IPS DF 19.7 (cell line): ENCODE measurements at places on chromosomes 1 and 21.
A peak's percentile ranks its signal among the peaks of the same experiment; 100 is the strongest.

GRCh38 chr1:170624146-170624545 lies 39.8 kb upstream of the PRRX1 start:
- no peak for DNase-seq

DNA sequence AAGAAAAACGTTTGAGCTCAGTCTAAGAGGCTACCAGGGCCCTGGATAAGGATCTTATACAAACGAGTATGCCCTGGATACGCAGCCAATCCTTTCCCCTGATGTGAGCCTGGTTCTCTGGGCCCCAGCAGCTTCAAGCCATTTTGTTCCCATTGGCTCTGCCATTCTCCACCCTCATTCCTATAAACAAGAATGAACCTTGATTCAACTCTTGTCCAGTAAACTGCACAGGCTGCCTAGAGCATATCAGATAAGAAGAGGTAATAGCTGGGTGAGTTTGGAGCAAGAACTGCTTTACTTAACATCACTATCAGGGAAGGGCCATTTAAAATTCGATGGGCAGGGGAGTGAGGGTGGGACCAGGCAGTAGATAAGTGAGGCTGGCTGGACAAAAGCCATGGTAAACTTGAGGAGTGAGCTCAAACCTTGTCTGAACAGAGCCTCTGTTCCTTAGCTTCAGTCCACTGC lies 11.3 kb downstream of the BTG2 start:
- DNase-seq: no peak

DNA sequence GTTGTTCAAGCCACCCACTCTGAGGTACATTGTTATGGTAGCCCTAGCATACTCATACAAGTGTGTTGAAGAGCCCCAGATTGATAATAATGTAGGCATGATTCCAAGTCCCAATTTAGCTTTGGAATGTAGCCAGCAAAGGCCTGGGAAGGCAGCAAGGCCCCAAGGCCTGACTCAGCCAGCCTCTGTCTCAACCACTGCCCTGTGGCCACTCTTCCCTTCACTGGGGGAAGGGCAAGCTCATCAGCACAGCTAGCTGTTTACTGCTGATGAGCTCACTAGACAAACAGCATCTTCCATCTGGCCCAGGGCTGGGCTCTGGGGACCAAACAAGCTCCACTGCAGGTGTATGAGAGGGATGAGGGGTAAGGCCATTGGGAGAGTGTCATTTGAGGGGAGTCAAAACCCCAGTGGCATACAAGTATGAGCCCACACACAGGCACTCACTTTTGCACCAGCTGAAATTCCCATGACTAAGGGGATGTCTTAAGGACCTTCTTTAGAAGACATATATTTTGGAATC lies 2.2 kb upstream of the IRF6 start:
- DNase-seq: no peak

DNA sequence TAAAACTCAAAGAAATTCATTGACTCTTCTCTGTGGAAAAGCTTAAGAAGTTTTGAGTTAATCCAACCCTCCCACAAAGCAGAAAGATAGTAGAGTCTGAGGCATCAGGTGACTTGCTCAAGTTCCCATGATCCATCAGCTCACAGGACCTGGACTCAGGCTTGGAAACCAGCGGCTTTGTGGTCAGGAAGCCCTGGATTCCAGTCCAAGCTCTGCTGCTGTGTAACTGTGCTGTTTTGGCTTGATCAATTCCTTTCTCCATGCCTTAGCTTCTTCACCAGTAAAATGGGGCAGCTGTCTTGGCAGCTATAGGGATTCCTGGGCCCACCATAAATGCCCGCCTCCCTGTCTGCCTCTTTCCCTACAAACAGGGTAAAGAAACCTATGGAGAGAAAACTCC lies 180.2 kb downstream of the HIVEP3 start:
- no peak for DNase-seq

DNA sequence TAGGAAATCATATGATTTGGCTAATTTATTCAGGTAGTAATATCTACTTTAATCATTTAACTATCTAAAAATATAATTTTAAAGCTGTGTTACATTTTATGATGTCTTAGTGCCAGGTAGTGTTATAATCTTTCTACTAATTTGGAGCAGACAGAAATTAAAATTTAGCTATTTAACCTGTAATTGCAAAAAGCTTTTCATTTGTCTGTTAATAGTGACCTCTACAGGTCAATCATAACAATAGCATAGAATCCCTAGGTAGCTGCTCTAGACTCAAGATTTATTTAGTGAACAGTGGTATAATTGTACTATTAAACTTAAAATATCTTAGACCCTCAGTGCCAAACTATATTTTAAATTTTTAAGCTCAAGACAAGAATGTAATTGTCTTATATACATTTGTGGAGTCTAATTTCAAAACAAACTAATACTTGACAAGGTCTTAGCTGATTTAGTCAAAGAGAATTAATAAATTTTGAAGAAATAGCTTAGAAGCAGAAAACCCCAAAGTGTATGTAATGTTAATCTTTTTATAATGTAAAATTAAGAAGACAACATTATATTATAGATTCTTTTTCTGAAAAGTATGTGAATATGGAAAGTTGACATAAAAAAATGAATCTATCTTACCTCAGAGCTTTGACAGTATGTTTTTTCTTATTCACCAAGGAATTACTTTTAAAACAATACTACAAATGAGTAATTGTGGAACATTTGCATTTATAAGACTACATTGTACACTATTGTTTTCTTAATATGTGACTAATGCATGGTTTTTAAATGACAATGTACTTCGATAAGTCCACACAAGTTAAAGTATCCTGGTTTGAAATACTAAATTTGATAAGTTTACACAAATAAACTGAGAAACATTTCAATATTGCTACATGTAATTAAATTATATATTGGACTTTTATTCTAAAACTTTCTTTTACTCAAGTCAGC lies 64.1 kb upstream of the RNPC3 start:
- DNase-seq: no peak

- DNase-seq: no peak
Measured at GRCh38 chr1:209434066-209434465, 149.4 kb upstream of the CAMK1G start.

GRCh38 chr1:230272557-230272956 lies 153.6 kb downstream of the PGBD5 start:
- no peak for DNase-seq

GRCh38 chr21:38766987-38767722 lies 38.6 kb upstream of the ETS2 start:
- no peak for DNase-seq

- DNase-seq: no peak
Measured at GRCh38 chr1:63780565-63780964, 6.7 kb downstream of the ROR1 start.

GRCh38 chr1:178945763-178946266 lies 74.9 kb upstream of the ANGPTL1 start:
- no peak for DNase-seq

DNA sequence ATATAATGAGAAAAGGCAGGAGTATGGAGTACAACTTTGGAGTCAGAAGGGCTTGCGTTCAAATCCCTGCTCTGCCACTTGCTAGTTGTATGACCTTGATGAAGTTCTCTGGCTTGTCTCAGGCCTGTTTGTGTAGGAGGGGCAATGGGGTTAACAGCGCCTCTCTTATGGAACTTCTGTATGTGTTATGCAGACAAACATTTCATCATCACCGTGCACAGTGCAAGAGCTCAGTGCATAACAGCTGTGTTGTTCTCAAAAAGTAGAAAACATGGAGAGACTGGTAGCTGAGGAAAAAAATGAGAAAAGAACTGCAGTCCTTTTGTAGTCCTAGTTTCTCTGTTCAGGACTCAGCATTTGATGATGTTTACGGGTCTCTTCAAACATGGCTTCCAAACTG lies 10.4 kb upstream of the ZNF648 start:
- no peak for DNase-seq

DNA sequence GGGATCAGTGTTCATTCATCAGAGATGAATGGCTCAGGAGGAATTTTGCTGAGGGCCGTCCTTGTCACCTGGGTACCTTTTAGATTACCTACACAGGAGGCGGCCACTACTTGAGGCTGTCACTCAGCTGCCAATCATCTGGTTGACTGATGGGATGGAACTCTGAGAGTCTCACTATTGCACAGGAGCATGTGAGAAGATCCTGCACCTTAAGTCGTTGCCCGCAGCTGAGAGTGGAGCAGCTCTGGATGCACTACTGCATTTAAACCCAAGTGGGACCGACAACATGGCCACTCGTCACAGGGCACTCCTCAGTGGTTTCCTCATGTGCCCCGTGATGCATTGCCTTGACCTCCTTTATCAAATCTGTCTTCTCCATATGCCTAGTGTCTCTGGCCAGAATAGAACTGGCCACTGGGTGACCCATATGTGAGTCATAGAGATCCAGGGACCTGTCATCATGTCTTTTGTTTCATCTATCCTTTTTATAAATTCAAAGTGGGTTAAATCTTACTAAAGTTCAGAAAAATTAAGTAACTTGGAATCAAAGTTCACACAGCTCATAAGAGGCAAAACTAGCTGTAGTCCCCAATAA lies 165.5 kb downstream of the ZSCAN20 start:
- no peak for DNase-seq

GRCh38 chr1:78303620-78304019 lies 187.2 kb upstream of the PTGFR start:
- DNase-seq: no peak

- DNase-seq: no peak
Measured at GRCh38 chr1:108082738-108083562, 117.2 kb downstream of the SLC25A24 start.

GRCh38 chr1:239394107-239394506 lies 7.7 kb downstream of the CHRM3 start:
- no peak for DNase-seq

GRCh38 chr1:191495040-191495439 lies 663.2 kb upstream of the RGS18 start:
- DNase-seq: no peak

DNA sequence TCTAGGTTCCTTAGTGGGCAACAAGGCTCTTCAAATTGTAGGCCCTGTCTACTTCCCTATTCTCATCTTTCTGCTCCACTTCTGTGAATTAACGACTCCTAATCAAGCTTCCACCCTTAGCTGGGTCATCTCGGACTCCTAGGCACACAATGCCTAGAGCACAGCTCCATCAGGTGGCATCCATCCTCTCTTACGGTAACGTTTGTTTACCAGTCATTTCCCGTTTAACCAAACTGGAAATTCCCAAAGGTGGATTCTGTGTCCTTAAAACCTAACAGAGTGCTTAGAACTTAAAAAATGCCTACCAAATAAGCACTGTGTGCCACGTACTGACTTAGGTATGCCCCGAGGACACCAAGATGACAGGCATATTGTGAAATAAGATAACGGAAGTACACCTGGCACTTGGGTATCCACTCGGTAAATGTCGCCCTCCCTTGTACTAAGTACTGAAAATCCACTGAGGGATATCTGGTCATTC lies 1.5 kb downstream of the PARP1 start:
- DNase-seq: no peak

DNA sequence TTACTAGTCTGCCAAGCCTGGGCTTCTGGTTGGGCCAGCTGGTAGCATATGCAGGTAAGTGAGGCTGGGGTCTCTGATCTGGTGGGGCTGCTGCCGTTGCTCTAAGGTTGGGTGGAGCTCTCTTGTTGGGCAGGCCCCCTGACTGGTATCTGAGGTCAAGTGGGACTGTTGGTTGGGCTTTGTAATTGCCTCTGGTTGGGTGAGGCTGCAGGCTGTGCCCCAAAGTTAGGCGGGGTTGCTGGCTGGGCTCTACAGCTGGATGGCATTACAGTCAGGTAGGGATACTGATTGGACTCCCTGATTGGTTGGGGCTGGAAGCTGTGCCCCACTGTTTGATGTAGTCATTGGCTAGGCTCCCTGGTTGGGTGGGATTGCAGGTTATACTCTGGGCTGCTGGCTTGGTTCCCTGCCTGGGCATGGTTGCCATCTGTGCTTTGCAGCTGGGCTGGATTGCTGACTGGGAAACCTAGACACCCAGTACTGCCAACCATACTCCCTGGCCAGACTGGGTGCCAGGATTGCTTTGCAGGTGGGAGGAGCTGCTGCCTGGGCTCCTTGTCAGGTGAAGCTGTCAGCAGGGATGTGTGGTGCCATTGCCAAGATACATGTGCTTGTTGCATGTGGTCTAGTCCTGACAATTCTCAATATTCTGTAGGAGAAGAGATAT lies 130.5 kb downstream of the RABGAP1L start:
- no peak for DNase-seq

DNA sequence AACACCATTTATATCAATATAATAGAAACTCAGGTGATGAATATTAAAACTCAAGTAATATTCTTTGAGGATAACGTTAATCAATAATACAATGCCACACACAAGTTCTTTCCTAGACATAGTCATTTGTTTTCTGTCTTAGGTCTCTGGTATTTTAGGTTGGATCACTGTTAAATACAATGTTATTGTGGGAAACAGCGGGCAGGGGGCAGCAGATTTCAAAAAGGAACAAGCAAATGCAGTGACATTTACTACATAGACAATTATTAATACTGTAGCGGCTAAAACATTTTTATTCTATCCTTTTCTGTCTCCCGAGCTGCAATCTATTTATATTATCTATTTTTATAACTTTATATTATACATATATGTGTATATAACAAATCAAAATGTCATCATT lies 186.4 kb upstream of the ZNHIT6 start:
- DNase-seq: no peak

GRCh38 chr1:24635195-24635843 lies 7.8 kb upstream of the SRRM1 start:
- peak; percentile 47 for DNase-seq

- no peak for DNase-seq
Measured at GRCh38 chr1:117060441-117061317, 553 bp downstream of the TTF2 start.

DNA sequence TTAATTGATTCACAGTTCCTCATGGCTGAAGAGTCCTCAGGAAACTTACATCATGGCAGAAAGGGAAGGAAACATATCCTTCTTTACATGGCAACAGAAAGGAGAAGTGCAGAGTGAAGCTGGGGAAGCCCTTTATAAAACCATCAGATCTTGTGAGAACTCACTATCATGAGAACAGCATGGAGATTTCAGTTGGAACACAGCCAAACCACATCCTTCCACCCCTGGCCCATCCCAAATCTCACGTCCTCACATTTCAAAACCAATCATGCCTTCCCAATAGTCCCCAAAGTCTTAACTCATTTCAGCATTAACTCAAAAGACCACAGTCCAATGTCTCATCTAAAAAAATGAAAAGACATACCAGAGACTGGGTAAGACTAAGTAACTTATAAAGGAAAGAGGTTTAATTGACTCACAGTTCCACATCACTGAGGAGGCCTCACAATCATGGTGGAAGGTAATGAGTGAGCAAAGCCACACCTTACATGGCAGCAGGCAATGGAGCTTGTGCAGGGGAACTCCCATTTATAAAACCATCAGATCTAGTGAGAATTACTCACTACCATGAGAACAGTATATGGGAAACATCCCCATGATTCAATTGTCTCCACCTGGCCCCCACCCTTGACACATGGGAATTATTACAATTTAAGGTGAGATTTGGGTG lies 105.2 kb downstream of the MRPL39 start:
- DNase-seq: no peak

DNA sequence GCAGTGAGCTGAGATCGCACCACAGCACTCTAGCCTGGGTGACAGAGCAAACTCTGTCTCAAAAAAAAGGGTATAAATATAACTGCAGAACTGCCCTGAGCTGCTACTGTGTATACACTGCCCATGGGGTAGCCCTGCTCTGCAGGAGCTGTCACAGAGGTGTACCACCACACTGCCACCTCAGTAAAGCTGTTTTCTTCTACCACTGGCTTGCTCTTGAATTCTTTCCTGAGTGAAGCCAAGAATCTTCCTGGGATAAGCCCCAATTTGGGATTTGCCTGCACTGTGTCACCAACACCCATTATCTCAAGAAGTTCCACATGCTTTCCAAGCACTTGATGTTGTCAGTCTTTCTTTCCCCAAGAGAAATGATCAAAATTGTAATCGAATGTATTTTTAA lies 30.6 kb upstream of the SLC6A9 start:
- DNase-seq: no peak

GRCh38 chr1:53598966-53599365 lies 139.8 kb downstream of the DMRTB1 start:
- DNase-seq: no peak
